Fibroblast of skin of back (primary cell): ENCODE measurements at places on chromosomes 11 and 22.
A peak's percentile ranks its signal among the peaks of the same experiment; 100 is the strongest.

DNA sequence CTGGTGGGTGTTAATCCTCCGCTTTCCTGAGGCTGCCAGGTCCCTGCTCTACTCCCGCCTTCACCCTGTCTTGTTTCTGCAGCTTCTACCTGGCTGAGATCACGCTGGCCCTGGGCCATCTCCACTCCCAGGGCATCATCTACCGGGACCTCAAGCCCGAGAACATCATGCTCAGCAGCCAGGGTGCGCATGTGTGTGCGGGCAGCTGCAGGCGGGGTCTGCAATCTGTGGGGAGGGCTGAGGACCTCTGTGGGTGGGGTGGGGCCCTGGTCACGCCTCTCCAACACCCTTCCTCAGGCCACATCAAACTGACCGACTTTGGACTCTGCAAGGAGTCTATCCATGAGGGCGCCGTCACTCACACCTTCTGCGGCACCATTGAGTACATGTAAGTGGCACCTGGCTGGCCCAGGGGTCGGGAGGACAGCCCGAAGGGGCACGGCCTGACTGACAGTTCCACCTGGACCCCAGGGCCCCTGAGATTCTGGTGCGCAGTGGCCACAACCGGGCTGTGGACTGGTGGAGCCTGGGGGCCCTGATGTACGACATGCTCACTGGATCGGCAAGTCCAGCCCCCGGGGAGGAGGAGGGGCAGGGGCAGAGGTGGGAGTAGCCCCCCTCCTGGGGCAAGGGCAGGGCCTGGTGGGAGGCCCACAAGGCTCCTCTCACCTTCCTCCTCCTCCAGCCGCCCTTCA lies 4.5 kb downstream of the RPS6KB2 start:
- no peak for DNase-seq

DNA sequence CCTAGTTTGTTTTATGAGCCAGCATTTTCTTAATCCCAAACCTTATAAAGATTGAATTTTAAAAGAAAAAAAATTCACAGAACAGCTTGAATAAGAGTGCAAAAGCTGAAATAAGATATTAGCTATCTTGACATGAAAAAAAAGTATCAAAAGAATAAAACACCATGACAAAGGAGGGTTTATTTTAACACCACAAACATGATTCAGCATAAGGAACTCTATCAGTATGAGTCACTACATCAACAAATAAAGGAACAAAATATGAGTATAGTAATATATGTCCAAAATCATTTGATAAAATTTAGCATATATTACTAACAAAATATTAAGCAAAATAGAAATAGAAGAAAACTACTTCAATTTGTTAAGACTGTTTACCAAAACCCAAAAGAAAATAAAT lies 9.6 kb upstream of the LMO1 start:
- peak; percentile 32 for DNase-seq

DNA sequence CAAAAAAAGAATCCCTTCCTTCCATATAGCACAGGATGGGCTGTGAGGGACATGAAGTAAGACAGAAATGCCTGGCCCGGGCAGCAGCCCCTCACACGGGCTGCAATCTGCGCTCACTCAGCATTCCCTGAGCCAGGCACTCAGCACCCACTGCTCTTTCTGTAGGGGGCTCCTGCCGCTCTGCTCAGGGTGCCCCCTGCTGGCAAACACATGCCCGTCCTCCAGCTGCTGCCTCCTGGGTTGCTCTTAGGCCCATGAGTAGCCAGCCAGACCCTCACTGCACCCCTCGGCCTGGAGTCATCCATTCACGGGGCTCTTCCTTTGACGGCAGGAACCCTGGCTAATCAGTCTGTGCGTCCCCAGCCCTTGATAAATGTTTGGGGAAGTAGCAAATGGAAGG lies 6.9 kb downstream of the MCAT start:
- DNase-seq = peak; percentile 32

GRCh38 chr11:108788565-108789199 lies 123.8 kb downstream of the DDX10 start:
- DNase-seq = peak; percentile 40

GRCh38 chr11:85595285-85595884 lies 31.8 kb downstream of the DLG2 start:
- DNase-seq = peak; percentile 56

DNA sequence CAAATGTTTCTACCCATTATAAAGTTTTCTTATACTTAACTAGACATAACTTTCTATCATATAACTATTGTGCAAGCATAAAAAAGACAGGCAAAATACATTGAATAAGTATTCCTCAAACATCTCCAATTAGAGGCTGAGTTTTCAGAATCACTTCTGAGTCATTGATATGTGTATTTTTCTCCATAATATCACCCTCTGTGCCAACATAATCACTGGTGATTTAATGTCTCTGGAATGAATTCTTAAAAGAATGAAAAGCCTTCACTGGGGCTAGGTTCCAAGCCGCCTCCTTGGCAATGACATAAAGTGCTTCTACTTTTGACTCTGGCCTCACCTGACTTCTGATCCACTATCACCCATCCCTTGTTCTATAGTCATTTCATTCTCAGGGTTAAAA lies 197.0 kb upstream of the E2F8 start:
- peak; percentile 88 for DNase-seq

DNA sequence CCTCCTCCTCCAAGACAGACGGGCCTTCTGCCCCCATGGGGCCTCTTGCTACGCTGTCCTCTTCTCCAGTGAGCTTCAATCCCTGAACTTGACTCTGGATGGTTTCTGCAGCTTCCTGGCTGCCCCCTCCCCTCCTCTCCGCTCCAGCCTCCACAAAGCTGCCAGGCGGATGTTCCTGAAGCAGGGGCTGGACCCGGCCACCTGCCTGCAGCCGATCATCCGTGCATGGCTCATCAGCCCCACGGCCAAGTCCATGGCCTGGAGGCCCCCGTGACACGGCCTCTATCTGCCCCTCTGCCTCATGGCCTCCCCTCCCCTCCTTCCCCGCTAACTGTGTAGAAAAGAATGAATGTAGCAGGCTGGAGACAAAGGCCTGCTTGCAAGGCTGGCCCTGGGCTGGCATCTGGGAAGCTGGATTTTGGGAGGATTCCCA lies 6.8 kb upstream of the SUN2 start:
- no peak for DNase-seq

GRCh38 chr11:95093548-95093947 lies 3.9 kb downstream of the ENDOD1 start:
- DNase-seq = no peak

DNA sequence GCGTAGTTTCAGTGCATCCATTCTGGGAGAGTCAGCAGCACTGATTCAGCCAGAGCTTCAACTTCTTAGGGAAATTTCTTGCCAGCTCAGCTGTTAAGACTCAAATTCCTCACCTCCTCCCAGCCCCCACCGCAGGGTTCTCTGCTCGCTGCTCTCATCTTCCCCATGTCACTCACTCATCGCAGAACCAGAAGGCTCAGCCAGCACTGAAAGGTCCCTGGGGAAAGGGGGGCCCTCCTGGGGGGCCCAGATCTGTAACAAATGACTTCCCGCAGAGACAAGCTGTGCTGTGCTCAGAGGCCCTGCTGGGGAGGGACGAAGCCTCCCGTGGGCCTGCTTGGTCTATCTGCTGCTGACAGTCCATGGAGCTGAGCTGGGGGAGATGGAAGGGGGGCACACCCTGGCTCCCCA lies 220.6 kb downstream of the NTM start:
- DNase-seq = peak; percentile 45

GRCh38 chr22:19527321-19527721 lies 3.1 kb upstream of the CLDN5 start:
- no peak for DNase-seq

DNA sequence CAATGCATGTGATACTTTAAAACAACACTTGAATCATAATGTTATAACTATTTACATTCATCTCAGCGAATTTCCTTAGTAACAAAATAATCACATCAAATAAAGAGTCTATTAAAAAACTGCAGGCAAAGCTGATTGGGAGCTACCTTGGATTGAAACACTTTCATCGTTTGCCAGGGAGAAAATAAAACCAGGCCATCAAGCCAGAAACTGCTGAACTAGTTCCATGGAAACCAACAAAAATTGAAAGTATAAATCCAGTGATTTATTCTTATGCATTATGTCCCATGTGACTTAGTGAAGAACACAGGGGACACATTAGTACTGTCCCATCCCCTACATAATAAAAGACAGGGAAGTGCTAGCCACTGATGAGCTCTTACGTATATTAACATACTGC lies 21.7 kb downstream of the SLC35F2 start:
- no peak for DNase-seq

- DNase-seq = no peak
Observed at GRCh38 chr22:48037618-48038017, 1275.2 kb downstream of the TBC1D22A start.

- DNase-seq = peak; percentile 87
Observed at GRCh38 chr11:63567044-63567840, 4.1 kb upstream of the PLAAT2 start.

- no peak for DNase-seq
Observed at GRCh38 chr11:17793642-17794170, 59.1 kb downstream of the KCNC1 start.

DNA sequence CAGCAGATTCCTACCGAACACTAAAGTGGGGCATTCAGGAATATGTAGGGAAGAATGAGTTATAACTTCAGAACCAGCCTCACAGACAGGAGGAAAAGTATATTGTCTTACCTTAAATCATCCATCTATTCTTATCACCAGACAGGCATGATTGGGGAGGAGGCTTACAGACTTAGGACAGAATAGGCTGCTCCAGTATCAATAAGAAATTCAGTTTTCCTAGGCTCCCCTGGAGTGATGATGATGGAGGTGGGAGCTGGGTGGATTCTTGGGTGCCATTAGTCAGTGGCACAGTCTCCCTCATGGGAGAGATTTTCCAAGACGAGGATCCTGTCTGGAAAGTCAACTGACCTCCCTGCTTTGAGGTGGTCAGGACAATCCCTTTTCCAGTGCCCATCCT lies 225.0 kb downstream of the AASDHPPT start:
- DNase-seq = no peak

DNA sequence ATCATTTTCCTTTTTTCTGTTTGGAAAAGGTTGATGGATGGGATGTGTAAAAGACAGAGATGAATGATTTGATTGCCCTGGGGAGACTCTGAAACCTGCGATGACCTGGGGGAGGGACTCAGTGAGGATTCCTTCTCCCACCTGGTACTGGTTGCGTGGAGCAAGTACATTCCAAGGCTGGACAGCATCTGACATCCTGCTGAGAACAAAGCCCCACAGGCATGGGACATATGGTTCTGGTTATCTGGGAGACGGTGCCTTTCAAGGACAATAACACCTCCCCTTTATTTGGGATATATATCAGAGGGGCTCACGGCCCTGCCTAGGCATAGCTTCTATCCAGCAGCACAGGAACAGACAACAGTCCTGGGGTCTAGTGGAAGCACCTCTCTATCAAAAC lies 527.8 kb downstream of the METTL15 start:
- no peak for DNase-seq

DNA sequence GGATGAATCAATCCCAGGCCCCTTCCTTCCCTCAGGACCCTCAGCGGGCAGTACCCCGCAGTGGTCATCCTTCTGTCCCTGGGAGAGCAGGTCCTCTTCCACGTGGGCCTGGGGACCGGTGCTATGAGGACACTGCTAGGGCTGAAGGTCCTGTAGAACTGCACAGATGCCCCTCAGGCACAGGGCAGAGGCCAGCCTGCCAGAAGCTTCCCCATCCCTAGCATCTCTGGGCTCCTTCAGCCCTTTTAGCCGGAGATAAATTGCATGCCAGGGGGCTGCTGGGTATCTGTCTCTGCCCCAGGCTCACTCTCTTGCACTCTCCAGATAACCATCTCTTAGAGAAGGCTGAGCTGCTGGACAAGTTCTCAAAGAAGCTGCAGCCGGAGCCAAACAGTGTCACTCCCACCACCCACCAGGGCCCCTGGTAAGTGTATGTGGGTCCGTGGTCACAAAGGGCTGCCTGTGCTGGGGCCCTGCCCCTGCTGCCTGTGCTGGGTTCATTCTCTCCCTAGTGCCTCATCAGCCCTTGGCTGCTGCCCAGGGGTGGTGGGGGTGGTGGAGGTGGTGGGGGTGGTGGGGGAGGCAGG lies 2.3 kb downstream of the ATG16L2 start:
- no peak for DNase-seq

- no peak for DNase-seq
Observed at GRCh38 chr11:17403980-17404759, 15.7 kb upstream of the KCNJ11 start.

DNA sequence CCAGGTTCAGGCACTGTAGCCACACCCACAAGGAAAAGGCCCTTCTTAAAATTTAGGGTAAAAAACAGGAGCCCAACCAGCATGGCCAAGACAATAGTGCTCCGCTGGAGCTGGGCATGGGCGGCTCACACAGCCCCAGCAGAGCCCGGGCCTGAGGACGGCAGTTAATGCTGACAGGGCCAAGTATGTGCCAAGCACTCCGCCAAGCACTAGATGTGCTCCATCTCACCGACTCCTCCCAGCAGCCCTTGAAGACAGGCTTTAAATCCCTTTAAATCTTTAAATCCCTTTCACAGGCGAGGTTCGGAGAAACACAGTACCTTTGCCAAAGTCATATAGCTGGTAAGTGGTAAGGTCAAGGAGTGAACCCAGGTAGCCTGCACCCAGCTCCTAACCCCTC lies 4.8 kb downstream of the ARFGAP2 start:
- DNase-seq = no peak

DNA sequence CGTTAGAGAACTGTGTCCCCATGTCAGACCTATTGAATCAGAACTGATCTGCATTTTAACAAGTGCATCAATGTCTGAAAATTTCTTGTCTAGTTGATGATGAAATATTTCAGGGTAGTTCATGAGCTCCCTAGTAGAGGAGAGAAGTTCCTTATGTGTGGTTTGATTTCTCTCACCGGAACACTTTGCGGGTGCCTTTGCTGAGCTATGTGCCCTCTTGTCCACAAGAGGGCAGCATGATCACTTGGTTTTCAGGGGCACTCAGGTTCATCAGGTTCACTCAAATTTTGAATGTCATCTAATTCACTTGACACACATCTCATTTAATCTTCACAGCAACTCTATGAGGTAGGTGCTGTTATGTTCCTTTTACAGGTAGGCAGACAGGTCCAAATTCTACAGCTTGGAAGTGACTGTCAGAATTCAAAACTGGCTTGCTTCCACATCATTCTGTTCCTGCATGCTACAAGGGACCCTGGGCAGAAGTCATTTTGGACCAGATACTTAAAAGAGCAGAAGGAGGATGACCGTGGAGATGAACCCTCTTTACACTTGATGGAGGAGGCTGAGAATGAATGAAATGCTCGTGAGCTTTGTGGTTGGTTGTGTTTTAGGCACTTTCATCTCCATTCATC lies 55.6 kb downstream of the P4HA3 start:
- DNase-seq = peak; percentile 62

DNA sequence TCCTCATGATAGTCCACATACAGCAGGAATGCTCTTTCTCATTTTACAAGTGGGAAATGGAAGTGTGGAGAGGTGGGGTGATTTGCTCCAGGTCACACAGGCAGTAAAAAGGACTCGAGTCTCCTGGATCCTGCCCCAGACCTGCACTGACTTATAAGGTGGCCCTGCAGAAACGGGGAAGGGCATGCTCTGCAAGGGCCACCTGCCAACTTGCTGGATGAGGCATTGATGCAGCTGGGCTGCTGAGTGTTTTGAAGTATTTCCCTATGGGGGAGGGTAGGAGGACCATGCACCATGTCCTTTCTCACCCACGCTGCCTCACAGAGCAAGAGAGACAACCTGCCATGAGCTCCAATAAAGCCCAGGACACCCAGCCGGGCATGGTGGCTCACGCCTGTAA lies 36.9 kb downstream of the OR6Q1 start:
- no peak for DNase-seq
